HS-5 (cell line): ENCODE measurements at places on chromosomes 16 and 17.

GRCh38 chr16:71311553-71312158 is 22.5 kb upstream of the CMTR2 start:
- no peak for DNase-seq

- DNase-seq: no peak
Observed at GRCh38 chr16:13660807-13661206, 259.1 kb upstream of the ERCC4 start.

DNA sequence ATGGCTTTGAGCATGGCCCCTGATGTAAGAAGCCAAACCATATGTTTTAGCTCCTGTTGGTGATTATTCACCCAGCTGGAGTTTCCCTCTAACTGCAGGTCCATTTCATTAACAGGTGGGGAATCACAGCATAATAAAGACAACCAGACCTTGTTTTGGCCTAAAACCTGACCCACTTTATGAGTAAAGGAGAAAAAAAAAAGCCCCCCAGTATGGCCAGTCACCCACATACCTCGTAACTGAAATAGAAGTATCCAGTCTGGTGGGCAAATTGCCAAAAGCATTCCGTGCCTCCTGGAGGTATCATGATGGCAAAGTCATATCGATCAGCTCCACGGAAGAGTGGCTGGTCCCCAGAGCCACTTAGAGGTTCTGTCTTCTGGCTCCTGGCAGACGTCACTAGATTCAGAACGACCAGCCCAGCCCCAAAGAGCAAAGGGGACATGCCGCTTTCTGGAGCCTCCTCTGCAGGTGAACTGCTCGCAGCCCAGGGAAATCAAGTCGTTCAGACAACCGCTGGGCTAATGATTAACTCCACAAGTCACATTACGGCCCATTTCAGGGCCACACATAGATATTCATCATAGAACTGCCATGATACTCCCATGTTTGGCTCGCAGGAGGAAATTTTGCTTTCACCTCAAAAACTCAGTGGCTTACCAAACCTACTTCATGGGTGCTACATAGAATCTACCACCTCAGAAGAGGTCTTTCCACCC is at the start of gene TMED6:
Gene TMED6, minus strand, starts transcription at position 478 of the 719 bp plus-strand sequence. Its CDS starts 33 bp downstream, at position 445.
- DNase-seq: no peak

GRCh38 chr16:56334761-56335160 is 90.6 kb downstream of the AMFR start:
- DNase-seq: no peak

- DNase-seq: no peak
Observed at GRCh38 chr17:10737168-10737622, 7.4 kb upstream of the TMEM220 start.

DNA sequence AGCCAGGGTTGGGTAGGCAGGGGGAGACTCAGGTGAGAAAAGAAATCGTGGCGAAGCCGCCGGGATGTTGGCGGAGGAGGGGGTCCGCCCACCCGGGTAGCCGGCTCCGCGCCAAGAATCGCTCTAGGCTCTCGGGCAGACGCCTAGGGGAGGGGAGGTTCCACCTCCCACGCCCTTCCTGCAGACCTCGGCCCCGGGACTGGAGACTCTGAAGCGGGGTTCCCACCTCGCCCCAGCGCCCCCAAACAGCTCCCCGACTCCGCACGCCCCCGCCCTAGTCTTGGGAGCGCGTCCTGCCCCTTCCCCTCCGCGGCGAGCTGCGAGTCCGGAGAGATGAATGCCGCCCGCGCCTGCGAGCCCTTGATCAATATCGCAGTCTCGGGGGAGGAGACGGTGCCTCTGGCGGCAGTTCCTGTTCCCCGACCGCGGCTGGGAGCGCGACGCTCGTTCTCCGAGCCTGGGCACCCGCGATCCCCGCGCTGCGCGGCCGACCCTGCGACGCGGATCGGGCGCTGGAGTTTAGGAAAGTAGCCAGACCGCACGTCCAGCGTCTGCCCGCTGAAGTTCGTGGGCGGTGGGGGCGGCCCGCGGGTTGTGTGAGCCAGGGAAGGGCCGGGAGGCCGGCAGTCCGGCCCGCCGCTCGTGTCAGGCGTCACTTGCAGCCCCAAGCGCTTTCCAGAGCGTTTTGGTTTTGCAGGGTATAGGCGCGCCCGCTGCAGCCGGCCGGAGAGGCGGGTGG is 790 bp downstream of the CRHR1 start:
- no peak for DNase-seq

DNA sequence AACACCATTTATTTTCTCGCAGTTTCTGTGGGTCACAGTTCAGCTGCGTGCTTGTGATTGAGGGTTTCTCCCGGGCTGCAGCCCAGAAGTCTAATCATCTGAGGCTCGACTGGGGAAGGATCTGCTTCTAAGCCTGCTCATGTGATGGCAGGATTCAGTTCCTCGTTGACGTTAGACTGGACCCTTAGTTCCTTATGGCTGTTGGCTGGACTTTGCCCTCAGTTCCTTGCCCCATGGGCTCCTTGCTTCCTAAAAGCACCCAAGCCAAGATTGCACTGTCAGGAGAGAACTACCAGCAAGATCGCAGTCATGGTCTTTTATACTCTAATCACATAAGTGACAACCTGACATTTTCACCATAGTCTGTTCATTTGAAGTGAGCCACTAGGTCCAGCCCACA is 250.0 kb downstream of the PRKCA start:
- DNase-seq: no peak

GRCh38 chr16:2748757-2749455 is 3.5 kb upstream of the SRRM2 start:
- no peak for DNase-seq

- no peak for DNase-seq
Observed at GRCh38 chr16:89131783-89132182, 38.1 kb downstream of the ACSF3 start.

DNA sequence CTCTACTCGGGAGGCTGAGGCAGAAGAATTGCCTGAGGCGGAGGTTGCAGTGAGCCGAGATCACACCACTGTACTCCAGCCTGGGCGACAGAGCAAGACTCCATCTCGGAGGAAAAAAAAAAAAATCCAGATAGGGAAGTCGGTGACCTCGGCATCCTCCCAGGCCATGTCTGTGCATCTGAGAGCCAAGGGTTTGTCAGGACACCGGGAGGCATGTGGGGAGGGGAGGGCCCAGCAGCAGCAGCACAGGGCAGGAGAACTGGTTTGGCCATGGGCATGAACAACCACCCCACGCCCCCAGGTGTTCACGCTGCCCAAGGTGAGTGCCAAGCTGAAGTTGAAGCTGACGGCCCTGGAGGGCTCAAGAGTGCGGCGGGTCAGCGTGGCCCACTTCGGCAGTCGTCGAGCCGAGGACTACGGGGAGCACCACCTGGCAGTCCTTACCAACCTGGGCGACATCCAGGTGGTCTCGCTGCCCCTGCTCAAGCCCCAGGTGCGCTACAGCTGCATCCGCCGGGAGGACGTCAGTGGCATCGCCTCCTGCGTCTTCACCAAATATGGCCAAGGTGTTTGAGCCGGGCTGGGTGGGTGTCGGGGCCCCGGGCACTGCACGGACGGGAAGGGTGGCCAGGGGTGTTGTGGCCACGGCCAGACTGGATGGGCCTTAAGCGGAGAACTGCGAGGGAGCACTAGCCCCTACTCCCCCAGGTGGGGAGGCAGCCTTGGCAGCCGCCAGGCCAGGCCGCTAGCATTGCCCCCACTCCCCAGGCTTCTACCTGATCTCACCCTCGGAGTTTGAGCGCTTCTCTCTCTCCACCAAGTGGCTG is 14.7 kb upstream of the MYO15B start:
- DNase-seq: no peak
